Naive B cell (primary cell): ENCODE measurements at places on chromosomes 11 and 22. TPM values are rescaled to one million over a fixed set of nuclear protein-coding genes. Genes with fewer than 3 reads are reported as not detected.

DNA sequence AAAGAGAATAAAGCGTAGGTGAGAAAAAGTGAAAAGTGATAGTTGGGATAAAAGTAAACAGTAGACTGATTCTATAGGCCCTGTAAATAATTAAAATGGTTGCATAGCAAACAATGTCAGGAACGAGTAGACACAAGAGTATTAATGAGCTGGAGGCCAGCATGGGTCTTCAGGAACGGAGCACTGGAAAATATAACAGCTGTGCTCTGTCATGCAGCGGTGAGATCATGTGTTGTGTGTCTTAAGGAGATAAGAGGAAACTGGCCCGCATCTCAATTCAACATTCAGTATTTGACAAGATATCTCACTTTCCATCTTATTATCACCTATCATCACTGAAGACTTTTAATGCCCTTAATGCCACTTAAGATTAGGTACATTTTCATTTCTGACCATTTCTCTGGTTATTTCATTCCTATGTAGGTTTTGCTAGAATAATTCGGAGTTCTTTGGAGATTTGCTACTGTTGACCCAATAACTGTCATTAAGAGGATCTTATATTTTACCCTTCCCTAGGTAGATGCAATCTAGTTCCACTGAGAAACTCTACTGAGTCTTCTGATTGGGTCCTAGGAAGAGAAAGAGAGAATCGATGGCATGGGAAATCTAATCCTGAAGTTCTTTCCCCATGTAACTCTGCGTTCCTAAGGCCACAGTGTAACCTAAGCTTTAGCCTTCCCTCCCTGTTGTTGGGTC lies 35.5 kb upstream of the VWA5A start:
- H3K36me3 ChIP-seq: no peaks in the 10 kb centered on the region
- peaks cover 26% of the 10 kb centered on the region for H3K27me3 ChIP-seq
- DNase-seq: no peak
- H3K4me3 ChIP-seq: no peak overlapping the region
- H3K4me1 ChIP-seq: peaks cover 9% of the 10 kb centered on the region

DNA sequence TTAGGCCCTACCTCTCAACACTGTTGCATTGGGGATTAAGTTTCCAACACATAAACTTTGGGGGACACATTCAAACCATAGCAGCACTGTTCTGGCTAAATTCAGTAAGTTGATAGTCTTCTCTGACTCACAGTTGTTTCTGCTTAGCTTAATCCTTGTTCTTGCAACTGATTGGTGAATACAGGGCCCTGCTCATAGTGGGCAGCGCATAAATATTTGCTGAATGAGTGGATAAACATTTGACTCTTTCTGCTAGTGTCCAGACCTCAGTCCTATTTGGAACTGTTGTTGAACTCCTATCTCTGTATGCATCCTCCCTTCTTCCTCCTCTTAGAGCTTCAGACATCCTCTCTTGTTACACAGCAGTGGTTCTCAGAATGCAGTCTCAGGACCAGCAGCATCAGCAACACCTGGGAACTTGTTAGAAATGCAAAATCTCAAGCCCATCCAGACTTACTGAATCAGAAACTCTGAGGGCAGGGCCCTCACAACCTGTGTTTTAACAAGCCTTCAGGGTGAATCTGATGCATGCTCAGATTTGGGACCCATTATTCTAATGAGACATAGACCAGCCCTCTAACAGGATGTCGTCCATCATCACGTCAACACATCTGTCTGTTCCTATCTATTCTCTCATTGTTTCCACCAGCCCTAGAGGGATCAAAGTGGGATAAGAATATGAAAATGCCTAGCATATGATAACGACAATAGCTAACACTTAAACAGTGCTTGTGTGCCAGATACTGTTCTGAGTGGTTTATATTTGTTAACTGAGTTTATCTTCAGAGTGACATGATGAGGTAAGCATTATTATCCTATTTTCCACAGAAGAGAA lies 22.3 kb downstream of the SPON1 start:
- no peaks in the 10 kb centered on the region for H3K36me3 ChIP-seq
- peaks cover 12% of the 10 kb centered on the region for H3K27me3 ChIP-seq
- H3K27ac ChIP-seq: no peak overlapping the region
- H3K4me3 ChIP-seq: no peak overlapping the region
- H3K4me1 ChIP-seq: no peaks in the 10 kb centered on the region

GRCh38 chr11:133936592-133936991 lies 20.2 kb downstream of the IGSF9B start:
- no peaks in the 10 kb centered on the region for H3K4me1 ChIP-seq
- H3K36me3 ChIP-seq: no peaks in the 10 kb centered on the region
- H3K27ac ChIP-seq: no peak overlapping the region
- H3K4me3 ChIP-seq: no peak overlapping the region
- no peaks in the 10 kb centered on the region for H3K27me3 ChIP-seq
- no peak for DNase-seq

DNA sequence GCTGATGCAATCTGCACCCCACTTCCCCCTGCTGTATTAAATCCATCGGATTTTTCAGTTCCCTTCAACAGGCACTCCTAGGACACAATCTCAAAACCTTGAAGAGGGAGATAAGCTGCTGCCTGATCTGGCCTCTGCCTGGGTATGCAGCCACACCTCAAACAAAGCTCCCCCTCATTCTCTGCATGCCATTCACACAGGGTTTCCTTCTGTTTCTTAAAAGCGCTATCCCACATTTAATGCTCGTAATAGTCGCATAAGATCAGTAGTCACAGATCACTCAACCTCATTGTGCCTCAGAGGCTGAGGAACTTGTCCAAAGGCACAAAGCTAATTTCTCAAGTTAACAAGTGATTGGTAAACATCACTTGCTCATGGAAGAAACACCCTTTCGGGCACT lies 34.0 kb downstream of the UQCR10 start:
- no peak overlapping the region for H3K27ac ChIP-seq
- peaks cover 37% of the 10 kb centered on the region for H3K36me3 ChIP-seq

DNA sequence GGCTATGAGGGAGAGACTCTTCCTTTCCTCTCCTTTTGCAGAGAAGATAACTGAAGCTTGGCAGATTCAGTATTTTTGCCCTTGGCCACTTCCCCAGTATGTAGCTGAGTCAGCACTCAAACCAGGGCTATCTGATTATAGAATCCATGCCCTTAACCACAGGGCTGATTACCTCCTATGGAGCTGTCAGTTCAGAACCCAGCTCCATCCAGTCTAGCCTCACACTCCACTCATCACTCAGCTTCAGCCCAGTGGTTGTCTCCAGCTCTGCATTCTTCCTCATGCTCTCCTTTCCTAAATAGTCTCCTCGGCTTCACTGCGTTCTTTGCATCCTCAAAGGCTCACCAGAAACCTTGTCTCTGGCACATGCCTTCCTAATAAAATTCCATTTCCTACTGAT lies 151.6 kb upstream of the BLID start:
- H3K4me3 ChIP-seq: no peak overlapping the region
- peaks cover 7% of the 10 kb centered on the region for H3K27me3 ChIP-seq
- H3K27ac ChIP-seq: no peak overlapping the region
- H3K4me1 ChIP-seq: no peaks in the 10 kb centered on the region
- H3K36me3 ChIP-seq: no peaks in the 10 kb centered on the region

DNA sequence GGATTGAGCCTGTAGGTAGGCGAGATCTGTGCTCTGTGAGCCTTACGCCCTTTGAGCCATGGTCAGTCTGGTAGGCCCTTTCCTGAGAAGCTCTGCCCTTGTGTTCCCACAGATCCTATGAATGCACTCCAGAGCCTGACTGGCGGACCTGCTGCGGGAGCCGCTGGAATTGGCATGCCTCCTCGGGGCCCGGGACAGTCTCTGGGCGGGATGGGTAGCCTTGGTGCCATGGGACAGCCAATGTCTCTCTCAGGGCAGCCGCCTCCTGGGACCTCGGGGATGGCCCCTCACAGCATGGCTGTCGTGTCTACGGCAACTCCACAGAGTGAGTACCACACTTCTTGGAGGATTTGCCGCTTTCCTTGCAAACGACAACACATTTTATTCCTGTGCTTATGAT lies 47.4 kb downstream of the MED15 start:
- no peak for DNase-seq
- H3K36me3 ChIP-seq: peaks cover 22% of the 10 kb centered on the region
- H3K27ac ChIP-seq: no peak overlapping the region
- H3K4me1 ChIP-seq: peaks cover 32% of the 10 kb centered on the region
- H3K4me3 ChIP-seq: no peak overlapping the region

GRCh38 chr11:61442616-61443015 lies 12.7 kb downstream of the SDHAF2 start:
- H3K36me3 ChIP-seq: peaks cover 26% of the 10 kb centered on the region
- H3K4me3 ChIP-seq: no peak overlapping the region
- peak overlapping the region; percentile 91 for H3K27ac ChIP-seq
- no peak for DNase-seq
- peaks cover 16% of the 10 kb centered on the region for H3K4me1 ChIP-seq

DNA sequence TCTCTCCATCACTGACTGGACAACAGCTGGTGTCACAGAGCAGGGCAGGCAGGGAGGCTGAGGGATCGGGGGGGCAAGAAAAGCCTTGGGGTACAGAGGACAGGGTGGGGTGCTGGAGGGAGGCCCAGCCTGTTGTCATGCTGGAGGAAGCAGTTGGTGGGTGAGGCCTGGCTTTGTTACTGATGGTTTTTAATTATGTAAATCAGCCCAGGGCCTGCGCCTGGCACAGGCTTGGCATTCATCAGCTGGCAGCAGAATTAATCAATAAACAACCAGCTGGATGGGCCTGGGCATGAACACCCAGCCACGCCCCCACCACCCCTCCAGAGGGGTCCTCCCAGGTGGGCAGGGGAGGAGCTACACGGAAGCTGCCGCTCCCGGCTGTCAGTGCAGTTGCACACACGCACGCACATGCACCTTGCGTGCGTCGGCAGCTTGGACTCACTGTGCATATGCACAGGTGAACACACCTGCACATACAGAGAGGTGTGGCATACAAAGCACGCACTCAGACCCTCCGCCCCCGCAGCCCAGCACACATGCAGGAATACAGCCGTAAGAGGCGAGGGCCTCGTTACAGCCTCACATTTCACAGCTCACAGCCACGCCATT lies 21.3 kb upstream of the ELFN2 start:
- H3K36me3 ChIP-seq: peaks cover 6% of the 10 kb centered on the region
- H3K4me1 ChIP-seq: peaks cover 5% of the 10 kb centered on the region

DNA sequence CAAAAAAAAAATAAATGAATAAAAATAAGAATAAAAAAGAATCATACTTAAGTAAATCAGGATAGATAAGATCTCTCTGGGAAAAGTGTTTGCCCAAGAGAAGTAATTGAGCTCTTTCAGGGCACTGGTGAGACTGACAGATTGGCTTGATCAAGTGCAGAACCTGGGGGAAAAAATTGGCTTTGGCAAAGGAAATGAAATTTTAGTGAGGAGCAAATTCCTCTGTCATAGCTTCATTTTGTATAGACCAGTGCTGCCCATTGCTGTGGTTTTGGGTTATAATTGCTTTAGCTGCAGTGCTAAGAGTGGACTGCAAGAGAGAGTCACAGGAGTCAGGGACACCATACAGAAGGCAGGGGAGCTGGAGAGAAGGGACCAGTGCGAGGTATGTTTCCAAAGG lies 35.7 kb downstream of the SFI1 start:
- H3K4me3 ChIP-seq: no peak overlapping the region
- no peaks in the 10 kb centered on the region for H3K4me1 ChIP-seq
- H3K36me3 ChIP-seq: no peaks in the 10 kb centered on the region
- no peaks in the 10 kb centered on the region for H3K27me3 ChIP-seq
- no peak overlapping the region for H3K27ac ChIP-seq
- DNase-seq: no peak

DNA sequence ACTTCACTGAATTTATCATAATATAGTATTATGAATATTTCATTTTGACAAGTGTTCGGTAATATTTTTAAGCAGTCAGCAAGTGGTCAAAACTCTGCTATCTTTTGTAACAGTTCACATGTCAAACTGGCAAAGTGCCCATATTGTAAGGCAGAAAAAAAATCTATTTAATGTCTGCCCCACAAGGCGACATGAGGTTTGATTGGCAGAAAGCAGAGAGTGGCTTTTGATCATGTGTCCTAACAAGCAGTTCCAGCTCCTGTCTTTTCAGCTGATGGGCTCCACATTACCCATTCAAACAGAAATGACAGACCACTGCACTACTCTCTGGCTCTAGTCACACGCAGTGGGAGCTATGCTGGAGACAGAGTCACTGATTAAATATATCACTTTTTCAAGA lies 59.0 kb downstream of the SOX6 start:
- no peak for DNase-seq
- H3K27me3 ChIP-seq: no peaks in the 10 kb centered on the region
- H3K27ac ChIP-seq: no peak overlapping the region
- H3K36me3 ChIP-seq: no peaks in the 10 kb centered on the region
- H3K4me3 ChIP-seq: no peak overlapping the region
- no peaks in the 10 kb centered on the region for H3K4me1 ChIP-seq

DNA sequence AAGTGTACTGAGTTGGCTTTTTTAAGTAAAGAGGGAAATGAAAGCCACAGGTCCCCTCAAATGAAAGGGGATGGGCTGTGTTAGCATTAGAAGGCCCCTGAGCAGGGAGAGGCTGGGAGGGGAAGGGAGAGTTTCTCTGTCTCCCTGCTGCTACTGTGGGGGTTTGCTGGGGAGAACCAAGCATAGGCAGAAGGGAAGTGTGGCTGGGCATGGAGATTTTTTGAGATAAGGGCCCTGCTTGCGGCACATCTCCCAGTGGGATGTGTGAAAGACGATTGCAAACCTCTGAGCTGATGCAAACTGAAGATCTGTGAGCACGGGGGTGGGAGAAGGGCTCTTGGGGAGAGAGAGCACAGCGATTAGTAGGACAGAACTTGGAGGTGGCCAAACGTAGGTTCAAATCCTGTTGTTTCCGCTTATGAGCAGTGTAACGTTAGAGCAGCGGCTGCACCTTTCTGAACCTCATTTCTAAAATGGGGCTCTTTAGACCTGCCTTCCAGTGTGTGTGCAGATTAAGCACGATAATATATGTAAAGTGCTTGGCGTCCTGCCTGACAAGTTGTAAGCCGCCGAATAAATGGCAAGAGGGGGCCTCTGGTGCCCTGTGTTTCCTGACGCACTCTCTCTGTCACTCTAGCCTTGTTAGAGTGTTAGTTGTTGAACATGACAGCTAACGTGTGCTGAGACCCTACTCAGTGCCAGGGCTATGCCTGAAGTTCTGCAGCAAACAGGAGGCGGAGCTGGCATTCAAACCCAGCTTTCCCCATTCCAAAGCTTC lies 122.3 kb downstream of the GRIK4 start:
- H3K4me3 ChIP-seq: no peak overlapping the region
- peaks cover 14% of the 10 kb centered on the region for H3K27me3 ChIP-seq
- H3K36me3 ChIP-seq: no peaks in the 10 kb centered on the region
- H3K27ac ChIP-seq: peak overlapping the region; percentile 58

GRCh38 chr22:40583053-40583741 lies 53.3 kb downstream of the MRTFA start:
- peaks cover 5% of the 10 kb centered on the region for H3K36me3 ChIP-seq
- H3K4me1 ChIP-seq: peaks cover 18% of the 10 kb centered on the region

SHANK2 gene
- not detected for polyA plus RNA-seq

SEPTIN3 gene
- polyA plus RNA-seq: not detected

OR2AG1 gene
- not detected for polyA plus RNA-seq

EHF gene
- polyA plus RNA-seq: not detected

SLC17A6 gene
- polyA plus RNA-seq: not detected

CEP126 gene
- polyA plus RNA-seq: 1.3 TPM

OR5B21 gene
- not detected for polyA plus RNA-seq

OR52N1 gene
- polyA plus RNA-seq: not detected

CCDC86 gene
- 12.9 TPM for polyA plus RNA-seq
